ENCODE measurements at places on chromosomes 1 and 21.

DNA sequence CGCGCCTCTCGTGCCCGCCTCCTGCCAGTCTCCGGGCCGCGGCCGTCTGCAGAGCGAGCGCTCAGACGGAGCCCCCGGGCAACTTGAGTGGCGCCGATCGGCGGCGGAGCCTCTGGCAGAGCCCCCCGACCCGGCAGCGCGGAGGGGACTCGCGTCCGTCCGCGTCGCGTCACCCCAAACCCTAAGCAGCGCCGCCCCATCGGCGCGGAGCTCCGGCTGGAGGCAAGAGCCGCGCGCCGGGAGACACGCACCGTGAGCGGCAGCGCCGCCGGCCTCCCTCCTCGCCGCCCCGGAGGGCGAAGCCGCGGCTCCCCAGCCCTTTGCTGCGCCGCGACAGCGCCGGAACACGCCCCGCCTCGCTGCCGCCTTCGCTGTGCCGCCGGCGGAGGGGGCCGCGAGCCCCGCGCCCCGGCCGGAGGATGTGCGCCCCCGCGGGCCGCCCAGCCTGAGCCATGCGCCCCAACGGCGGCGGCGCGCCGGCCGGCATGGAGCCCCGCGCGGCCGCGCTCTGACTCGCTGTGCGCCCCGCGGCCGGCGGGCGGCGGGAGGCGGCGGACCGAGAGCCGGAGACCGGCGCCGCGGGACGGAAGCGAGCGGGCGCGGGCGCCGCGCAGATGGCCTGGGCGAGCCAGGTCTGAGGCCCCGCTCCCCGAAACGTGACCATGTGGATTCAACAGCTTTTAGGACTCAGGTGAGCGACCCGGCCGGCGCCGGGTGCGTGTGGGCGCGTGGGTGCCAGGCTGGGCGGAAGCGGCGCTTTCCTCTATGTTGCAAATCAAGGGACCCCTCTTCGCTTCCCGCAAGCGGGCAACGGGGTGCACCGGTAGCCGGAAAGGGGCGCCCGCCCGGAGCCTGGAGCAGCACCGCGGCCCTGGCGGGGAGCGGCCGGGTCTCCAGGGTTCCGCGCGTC, 610 bp downstream of the AJAP1 start:
- no peak for DNase-seq

- DNase-seq: no peak
Observed at GRCh38 chr1:96074876-96075577, 646.6 kb upstream of the PTBP2 start.

DNA sequence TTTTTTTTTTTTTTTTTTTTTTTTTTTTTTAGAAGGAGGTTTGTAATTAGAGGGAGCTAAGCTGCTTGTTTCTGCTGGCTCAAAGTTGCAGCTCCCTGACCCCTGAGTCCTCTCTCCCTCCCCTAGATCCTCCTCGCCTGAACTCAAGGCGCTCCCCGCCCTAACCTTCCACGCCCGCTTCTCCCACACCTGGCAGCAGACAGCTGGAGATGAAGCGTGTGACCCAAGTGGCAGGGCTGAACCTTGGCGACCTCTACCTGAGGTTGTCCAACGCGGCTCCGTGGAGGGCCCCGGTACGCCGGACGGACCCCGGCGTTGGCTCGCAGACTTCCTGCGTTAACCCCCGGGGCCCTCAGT, 795 bp downstream of the NGF start:
- DNase-seq: no peak

DNA sequence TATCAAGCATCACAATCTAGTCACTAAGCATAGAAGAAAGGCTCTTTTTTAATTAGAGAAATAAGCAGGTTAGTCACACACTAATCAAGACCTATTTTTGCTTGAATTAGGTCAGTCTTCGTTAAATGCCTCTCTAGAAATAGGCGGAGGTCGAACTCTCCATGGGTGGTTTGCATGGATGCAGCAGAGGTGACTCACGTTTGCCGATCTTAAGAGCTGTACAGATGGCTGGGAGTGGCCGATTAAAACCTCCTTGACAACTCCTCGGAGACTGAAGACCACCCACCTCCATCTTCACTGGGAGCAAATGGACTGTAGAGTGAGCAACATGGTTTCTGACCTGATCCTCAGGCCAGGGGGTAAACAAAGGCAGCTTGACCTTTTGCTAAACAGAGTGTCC, 249.3 kb downstream of the ZNF648 start:
- no peak for DNase-seq
